Mammary epithelial cell (primary cell): ENCODE measurements at places on chromosomes 4 and X. TPM values are rescaled to one million over a fixed set of nuclear protein-coding genes. Genes with fewer than 3 reads are reported as not detected.
A peak's percentile ranks its signal among the peaks of the same experiment; 100 is the strongest.

GRCh38 chrX:146243041-146243440, 425.4 kb downstream of the SLITRK2 start:
- no peak for DNase-seq

GRCh38 chr4:30721185-30722091, 1.3 kb downstream of the PCDH7 start:
- peak; percentile 69 for DNase-seq

GRCh38 chrX:131729295-131729694, 185.4 kb downstream of the OR13H1 start:
- peak; percentile 76 for DNase-seq

MEPE gene
- not detected for polyA plus RNA-seq

GRCh38 chrX:4110964-4111363, 397.5 kb upstream of the PRKX start:
- DNase-seq, result no peak

- no peak for DNase-seq
Measured at GRCh38 chr4:138796761-138797160, 218.8 kb upstream of the NOCT start.

- no peak for DNase-seq
Measured at GRCh38 chr4:188818300-188818699, 679.1 kb downstream of the TRIML1 start.

- DNase-seq, result no peak
Measured at GRCh38 chr4:11250510-11250909, 178.2 kb downstream of the HS3ST1 start.

ADGRG4 gene
- polyA plus RNA-seq, result not detected

- DNase-seq, result no peak
Measured at GRCh38 chr4:115274545-115274944, 161.1 kb upstream of the NDST4 start.

- peak; percentile 37 for DNase-seq
Measured at GRCh38 chr4:159283696-159284095, 180.8 kb downstream of the RAPGEF2 start.

MAGEC1 gene
- polyA plus RNA-seq, result not detected

CXCL1 gene
- 25.3 TPM for polyA plus RNA-seq

DNA sequence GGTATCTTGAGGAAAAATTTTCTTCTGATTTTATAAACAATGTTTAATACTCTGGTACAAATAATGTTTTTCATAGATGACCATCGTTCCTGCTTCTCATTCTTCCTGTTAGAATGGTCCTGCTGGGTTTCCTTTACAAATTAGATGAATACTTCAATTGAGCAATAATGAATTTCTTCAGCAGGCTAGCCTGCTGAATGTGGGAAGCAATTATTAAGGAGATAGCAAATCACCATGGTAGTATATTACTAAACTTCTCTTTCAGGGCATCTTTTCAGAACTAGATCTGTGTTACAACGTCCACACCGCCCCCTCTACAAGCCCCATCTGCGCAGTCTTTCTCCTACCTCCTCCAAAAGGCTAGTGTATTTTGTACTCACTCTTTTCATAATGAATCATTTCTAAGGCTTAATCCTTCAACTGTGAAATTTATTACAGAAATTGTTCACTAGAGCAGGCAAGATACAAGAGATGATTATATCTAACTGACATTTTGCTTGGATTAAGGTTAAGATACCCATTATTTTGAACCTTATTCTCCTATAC, 38.4 kb downstream of the GPRIN3 start:
- no peak for DNase-seq

GRCh38 chr4:88341227-88342192, 37.1 kb upstream of the HERC6 start:
- peak; percentile 77 for DNase-seq

- DNase-seq, result no peak
Measured at GRCh38 chrX:9351126-9351525, 113.7 kb upstream of the TBL1X start.

DNA sequence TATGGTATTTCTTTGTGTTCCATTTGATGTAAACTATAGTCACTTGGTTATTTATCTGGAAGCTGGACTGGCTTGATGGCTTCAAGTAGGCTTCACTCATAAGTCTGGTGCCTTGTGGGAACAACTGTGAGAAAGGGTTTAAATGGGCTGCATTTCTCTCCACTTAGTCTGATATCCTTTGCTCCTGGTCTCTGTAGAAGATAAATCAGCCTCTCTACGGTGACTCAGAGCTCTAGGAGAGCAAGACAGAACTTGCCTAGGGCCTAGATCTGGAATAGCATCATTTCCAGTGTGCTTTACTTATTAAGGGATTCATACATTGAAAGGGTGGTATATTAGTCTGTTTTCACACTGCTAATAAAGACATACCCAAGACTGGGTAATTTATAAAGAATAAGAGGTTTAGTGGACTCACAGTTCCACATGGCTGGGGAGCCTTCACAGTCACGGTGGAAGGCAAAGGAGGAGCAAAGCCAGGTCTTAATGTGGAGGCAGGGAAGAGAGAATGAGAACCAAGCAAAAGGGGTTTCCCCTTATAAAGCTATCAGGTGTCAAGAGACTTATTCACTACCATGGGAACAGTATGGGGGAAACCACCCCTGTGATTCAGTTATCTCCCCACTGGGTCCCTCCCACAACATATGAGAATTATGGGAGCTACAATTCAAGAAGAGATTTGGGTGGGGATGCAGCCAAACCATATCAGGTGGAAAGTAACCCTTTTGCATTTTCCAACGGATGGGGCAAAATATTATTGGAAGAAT, 1746.4 kb upstream of the PCDH7 start:
- DNase-seq, result peak; percentile 85

- DNase-seq, result no peak
Measured at GRCh38 chr4:2408401-2408958, 10.0 kb downstream of the ZFYVE28 start.

GRCh38 chrX:97266406-97267121, 382.9 kb downstream of the RPA4 start:
- no peak for DNase-seq

- DNase-seq, result no peak
Measured at GRCh38 chr4:38944440-38944839, 76.8 kb downstream of the FAM114A1 start.

DNA sequence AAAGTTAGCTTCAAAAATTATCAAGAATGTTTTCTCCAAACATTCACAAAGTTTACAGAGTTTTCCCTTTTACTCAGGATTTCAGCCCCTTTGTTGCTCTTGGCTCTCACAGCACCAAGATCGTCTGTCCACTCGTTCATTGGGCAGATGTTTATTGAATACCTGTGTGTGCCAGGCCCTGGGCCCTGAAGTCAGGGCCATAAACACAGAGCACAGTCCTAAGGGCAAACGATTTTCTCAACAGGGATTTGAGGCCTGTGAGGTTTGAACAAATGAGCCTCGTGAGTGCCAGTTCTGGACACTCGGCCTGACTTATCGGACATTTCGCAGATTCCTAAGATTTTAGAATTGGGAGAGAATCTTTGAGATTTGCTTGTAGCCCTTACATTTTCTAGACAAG, 142.1 kb downstream of the TBL1X start:
- no peak for DNase-seq

DNA sequence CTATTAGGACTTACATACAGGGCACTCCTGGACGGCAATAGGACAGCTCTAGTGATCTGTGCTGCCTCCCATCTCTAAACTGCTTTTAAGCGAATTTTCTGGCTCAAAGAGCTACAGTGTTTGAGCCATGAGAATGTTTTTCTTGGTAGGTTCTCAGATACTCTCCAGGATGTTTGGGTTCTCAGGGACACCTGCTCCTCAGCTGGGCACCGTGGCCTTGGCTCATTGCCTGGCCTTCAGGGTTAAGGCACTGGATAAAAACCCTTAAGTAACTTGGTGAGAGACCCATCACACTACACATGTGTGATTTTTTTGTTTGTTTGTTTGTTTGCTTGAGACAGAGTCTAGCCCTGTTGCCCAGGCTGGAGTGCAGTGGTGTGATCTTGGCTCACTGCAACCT, 38.5 kb upstream of the HERC5 start:
- no peak for DNase-seq

DNA sequence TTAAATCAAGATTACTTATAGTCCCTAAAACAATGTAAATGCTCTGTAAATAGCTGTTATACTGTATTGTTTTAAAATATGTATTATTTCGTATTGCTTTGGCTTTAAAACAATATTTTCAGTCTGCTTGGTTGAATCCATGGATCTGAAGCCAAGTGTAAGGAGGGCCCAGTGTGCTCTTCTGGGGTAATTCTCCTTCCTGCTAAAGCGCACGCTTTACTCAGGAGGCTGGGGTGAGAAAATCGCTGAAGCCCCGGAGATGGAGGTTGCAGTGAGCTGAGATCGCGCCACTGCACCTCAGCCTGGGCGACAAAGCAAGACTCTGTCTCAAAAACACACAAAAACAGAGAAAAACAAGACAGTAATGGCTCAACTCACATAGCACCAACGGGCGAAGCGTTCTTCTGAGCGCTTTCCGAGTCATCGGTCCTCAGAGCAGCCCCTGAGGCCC, 391 bp upstream of the IDUA start:
- no peak for DNase-seq

TRIM60 gene
- polyA plus RNA-seq, result not detected

DNA sequence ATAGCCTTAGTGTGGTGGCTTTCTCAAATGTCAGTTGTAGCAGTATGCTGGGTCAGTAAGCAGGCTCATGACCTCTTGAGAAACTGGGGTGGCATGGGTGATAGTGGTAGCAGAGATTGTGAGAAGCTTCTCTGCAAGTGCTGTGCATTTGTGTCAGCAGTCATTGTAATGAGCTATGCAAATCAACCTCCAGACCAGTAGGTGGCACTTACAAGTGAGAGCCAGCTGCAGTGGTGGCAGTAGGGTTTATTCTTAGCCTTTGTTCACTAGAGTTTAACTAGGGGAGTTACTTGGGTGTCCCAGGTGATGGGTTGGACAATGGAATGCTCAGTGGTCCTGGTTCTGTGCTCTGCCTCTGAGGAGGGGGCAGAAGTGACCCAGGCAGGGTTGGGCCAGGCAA, 818.7 kb downstream of the PCDH7 start:
- DNase-seq, result no peak

CACNA1F gene
- not detected for polyA plus RNA-seq

MAGEB6B gene
- not detected for polyA plus RNA-seq

GRCh38 chrX:153641627-153642026, 5.4 kb upstream of the DUSP9 start:
- no peak for DNase-seq

KIF4A gene
- 14.3 TPM for polyA plus RNA-seq
